ENCODE measurements at places on chromosomes 7 and 10. TPM values are rescaled to one million over a fixed set of nuclear protein-coding genes. Genes with fewer than 3 reads are reported as not detected.

DNA sequence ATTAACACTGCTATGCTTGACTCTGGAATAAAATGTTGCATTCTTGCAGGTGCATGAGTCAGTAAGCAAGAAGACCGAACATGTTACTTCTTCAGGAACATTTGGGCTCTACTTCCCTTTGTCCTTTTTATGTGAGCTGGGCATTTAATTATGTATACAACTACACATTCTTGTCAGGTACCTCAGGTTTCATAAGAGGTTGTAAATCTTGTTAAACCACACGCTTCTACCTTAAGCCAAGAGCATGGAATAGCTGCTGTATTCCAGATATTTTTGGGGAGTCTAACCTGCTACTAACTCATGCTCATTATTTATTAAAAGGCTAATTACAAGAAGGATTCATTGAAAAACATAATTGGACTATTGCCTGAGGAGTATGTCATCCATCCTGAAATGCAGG lies 414.2 kb upstream of the KLF6 start:
- DNase-seq, result no peak
- no peaks in the 10 kb centered on the region for H3K36me3 ChIP-seq
- no peaks in the 10 kb centered on the region for H3K27me3 ChIP-seq
- no peak overlapping the region for H3K27ac ChIP-seq

DNA sequence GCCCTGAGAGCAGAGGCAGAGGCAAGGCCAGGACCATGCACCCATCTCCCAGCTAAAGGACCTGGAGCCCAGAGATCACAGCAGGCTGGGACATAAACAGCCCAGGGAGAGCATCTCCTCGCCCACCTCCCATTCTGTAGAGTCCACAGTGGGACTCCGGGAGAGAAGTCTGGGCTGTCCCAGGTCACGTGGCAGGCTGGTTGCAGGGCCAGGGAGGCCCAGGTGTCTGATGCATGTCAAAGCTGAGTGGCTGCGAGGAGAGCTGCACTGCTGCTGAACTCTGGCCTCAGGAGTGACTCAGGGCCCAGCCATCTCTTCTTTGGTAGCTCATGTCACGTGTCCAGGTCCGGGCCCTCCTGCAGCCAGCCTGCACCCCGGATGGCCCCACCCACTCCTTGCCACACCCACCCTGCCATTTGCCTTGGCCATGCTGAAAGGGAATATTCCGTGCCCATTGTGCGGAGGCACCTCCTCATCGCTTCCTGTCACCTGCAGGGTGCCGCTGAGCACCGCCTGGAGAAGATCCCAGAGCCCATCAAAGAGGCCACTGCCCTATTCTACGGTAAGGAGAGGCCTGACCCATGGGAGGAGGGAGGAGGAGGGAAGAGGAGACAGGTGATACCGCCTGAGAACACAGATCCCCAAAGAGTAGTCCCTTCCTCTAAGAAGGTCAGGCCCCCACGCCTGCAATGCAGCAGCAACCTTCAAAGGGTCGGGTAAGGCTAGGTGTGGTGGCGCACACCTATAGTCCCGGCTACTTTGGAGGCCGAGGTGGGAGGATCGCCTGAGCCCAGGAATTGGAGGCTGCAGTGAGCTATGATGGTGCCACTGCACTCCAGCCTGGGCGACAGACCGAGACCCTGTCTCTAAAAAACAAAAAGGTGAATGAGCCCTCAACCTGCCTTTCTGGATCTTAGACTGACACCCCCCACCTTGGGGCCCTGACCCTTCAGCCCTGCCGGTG lies 12.6 kb upstream of the SH2B2 start:
- peaks cover 2% of the 10 kb centered on the region for H3K27me3 ChIP-seq
- DNase-seq, result no peak
- H3K27ac ChIP-seq, result peak overlapping the region; percentile 83
- peaks cover 4% of the 10 kb centered on the region for H3K4me1 ChIP-seq

DNA sequence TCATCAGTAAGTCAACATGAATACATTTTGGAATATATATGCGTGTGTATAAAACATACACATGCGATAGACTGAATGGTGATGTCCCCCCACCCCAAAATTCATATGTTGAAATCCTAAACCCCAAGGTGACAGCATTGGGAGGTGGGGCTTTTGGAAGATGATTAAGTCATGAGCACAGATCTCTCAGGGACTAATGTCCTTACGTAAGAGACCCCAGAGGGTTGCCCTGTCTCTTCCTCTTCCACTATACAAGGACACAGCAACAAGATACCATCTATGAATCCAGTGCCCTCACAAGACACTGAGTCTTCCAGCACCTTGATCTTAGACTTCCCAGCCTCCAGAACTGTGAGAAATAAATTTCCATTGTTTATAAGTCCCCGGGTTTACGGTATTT lies 22.5 kb downstream of the DRGX start:
- H3K27ac ChIP-seq, result no peak overlapping the region
- H3K4me3 ChIP-seq, result no peak overlapping the region
- no peak for DNase-seq
- peaks cover 54% of the 10 kb centered on the region for H3K27me3 ChIP-seq

DNA sequence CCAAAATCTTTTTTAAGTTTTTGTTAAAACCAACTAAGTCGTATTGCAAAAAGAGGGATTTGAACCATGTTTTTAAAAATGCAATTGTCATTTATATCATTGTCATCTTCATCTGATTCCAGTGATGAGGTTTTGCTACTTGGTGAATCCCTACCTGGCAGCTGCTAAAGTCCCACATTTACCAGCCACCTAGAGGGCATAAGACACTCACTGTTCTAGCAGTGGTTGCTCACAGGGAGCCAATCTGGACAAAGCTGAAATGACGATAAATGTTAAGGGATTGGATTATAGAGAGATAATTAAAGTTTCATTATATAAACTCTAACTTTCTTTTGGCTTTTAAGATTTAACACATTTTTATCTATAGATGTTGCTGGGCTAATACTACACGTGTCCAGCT lies 18.7 kb downstream of the KIFBP start:
- H3K4me1 ChIP-seq, result no peaks in the 10 kb centered on the region
- DNase-seq, result no peak
- H3K36me3 ChIP-seq, result no peaks in the 10 kb centered on the region
- H3K27me3 ChIP-seq, result no peaks in the 10 kb centered on the region

NDUFB8 gene
- 200 TPM for total RNA-seq

ABCB1 gene
- 6.1 TPM for total RNA-seq

PURB gene
- total RNA-seq, result 26.2 TPM
